ENCODE measurements at places on chromosomes 1 and 21. TPM values are rescaled to one million over a fixed set of nuclear protein-coding genes. Genes with fewer than 3 reads are reported as not detected.

- no peak for DNase-seq
Measured at GRCh38 chr1:67560580-67561255, 124.3 kb upstream of the GADD45A start.

- DNase-seq: peak; percentile 38
Measured at GRCh38 chr1:5646486-5647149, 345.6 kb downstream of the NPHP4 start.

GRCh38 chr1:2965676-2966075, 55.6 kb upstream of the ACTRT2 start:
- DNase-seq: no peak

DNA sequence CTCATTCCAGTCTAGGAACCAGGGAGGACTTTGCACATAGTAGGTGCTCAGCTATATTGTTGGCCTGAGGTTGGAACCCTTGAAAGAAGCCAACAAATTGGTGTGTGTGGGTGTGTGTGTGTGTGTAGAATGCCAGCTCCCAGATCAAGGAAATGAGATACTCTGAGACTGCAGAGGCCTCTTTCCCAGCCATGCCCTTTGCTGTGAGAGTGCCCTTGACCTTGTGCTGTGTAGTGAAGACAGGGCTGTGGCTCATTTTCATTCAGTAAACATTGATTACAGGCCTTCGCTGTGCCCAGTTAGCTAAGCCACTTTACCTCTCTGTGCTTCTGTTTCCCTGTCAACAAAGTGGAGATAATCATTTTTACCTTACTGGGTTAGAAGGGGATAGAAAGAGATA, 3.2 kb downstream of the CYP4B1 start:
- DNase-seq: no peak

DNA sequence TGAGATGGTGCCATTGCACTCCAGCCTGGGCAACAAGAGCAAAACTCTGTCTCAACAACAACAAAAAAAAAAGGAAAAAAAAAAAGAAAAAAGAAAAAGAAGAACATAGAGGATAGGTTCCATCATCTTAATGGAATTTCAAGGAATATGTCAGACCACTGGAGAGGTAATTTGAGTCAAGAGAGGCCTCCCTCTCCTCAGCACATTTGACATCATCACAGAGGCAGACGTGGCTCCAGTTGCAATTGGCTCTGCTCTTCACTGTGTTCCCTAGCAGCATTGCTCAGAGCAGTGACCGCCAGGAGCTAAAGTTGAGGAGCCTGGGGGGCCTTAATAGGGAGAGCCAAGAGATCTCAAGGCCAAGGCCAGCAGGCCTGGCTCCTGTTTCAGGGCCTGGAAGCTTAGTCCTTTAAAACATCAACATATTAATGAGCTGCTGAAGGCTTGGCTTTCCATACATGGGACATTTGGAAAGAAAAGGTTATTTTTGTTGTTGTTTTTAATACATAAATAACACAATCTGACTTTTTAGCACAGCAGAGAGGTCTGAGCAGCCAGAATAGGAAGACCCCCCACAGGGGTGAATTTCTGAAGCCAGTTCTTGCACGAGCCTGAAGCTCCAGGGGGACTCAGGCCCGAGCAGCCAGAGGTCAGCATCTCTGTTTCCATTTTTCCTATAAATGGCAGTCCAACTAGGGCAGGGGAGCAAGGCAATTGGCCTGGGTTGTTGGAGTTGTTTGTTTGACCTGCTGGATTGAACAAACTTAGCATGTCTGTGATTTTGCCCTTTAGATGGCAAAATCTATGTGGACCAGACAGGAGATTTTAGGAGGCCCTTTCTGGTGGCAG, 118.3 kb upstream of the FGGY start:
- no peak for DNase-seq

- no peak for DNase-seq
Measured at GRCh38 chr1:145947551-145947950, 10.3 kb downstream of the LIX1L start.

- DNase-seq: no peak
Measured at GRCh38 chr1:32336963-32337675, 1.1 kb upstream of the MARCKSL1 start.

GRCh38 chr1:59171788-59172187, 125.1 kb upstream of the FGGY start:
- no peak for DNase-seq

GRCh38 chr1:7389201-7389905, 381.7 kb upstream of the VAMP3 start:
- DNase-seq: no peak

- DNase-seq: no peak
Measured at GRCh38 chr1:64163970-64164369, 39.5 kb upstream of the UBE2U start.

DNA sequence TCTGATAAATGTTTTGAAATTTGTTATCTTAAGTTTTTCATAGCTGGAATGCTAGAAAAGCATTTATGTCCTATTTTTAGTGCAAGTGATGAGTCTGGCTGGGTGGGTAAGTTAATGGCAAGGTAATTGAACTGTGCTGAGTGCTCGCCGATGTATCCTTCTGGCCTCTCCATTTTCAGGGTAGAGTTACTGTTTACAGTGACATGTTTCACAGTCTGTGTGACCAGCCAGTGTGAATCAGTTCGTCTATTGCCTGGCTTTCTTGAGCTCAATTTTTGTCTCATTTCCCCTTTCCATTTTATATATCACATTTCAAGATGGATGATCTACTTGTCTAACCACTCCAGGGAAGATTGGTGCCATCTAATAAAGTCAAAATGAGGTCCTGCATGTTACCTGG, 44.1 kb downstream of the ITSN1 start:
- DNase-seq: no peak

- no peak for DNase-seq
Measured at GRCh38 chr1:13732971-13733667, 33.1 kb downstream of the PRDM2 start.

- no peak for DNase-seq
Measured at GRCh38 chr1:150775276-150775675, 9.7 kb upstream of the CTSS start.

Gene SYCP1
- total RNA-seq: not detected

Gene CR1L
- not detected for total RNA-seq

Gene CA14
- total RNA-seq: not detected

Gene ESPN
- not detected for total RNA-seq

Gene SEMA6C
- total RNA-seq: 1.4 TPM

Gene SPRR2A
- not detected for total RNA-seq

Data from MG63 (cell line).